ENCODE measurements at places on chromosomes 4 and X.

DNA sequence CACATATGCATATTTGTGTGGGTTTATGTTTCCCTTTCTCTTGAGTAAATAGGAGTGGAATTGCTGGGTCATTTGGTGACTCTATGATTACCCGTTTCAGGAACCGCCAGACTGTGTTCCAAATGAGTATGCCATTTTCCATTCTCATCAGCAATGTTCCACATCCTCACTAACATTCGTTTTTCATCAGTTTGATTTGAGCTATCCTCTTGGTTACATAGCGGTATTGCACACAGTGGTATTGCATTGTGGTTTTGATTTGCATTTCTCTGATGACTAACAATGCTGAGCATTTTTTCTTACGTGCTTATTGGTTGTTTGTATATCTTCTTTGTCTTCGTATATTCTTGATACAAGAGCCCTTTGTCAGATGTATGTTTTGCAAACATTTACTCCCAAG lies 218.0 kb upstream of the AMOT start:
- no peak for DNase-seq

DNA sequence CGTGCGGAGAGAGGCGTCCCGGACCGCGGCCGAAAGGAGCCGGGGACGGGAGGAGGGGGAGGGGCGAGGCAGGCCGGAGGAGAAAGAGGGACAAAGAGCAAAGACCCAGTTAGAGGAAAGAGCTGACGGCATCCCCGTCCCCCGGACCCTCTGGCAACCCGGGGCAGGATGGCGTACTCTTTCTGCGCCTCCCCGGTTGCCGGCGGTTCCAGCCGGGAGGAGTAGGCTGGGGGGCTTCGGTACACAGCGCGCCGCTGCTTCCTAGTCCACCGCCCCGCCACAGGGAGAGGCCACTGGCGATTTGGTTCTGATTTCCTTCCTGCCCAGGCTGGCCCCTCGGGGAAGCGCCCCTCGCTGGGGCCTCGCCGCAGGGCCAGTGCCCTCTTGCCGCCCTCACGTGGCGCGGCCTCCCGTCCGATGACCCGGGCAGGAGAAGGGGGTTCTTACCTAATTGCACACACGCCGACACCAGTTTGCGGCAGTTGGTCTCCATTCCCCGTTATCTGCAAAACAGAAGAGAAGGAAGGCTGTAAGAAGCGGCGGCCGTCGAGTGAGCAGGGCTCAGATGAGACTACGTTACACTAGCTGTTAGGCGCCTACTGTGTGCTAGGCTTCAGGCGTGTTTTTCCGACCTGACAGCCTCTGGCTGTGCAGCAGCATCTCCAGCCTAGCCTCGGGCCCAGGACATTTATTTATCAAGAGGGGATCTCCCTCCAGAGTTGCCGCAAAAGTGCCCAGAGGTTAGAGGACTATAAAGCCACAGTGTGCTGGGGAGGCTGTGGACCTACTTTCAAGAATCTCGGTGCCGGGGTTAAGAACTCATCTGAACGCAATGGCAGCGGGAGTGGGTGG lies 9.9 kb upstream of the PITX2 start:
- DNase-seq, result no peak

- no peak for DNase-seq
Measured at GRCh38 chr4:116387937-116388474, 697.4 kb downstream of the TRAM1L1 start.

GRCh38 chrX:136176399-136176825 lies 29.1 kb downstream of the FHL1 start:
- no peak for DNase-seq

GRCh38 chrX:3990569-3990968 lies 277.1 kb upstream of the PRKX start:
- DNase-seq, result no peak

- DNase-seq, result no peak
Measured at GRCh38 chrX:43643201-43643600, 12.9 kb upstream of the MAOA start.

- DNase-seq, result no peak
Measured at GRCh38 chr4:30717208-30718020, 2.8 kb upstream of the PCDH7 start.

DNA sequence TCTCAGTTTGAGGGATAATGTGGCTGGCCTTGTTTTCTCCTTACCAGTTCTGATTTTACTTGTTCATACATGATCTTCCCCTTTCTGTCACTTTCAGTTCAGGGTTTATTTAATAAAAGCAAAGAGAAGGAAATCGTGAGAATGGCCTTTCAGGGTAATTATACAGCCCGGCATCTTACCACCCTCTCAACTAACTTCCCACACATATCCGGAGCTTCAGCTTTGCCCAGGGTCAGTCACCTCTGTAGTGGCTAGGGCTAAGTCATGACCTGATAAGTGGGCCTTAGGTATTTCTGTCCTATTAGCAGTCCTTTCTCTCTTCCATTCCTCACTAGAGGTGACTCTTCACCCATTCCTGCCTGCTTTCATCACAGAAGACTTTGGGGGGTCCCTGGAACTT lies 15.8 kb downstream of the TRPC5 start:
- DNase-seq, result no peak

DNA sequence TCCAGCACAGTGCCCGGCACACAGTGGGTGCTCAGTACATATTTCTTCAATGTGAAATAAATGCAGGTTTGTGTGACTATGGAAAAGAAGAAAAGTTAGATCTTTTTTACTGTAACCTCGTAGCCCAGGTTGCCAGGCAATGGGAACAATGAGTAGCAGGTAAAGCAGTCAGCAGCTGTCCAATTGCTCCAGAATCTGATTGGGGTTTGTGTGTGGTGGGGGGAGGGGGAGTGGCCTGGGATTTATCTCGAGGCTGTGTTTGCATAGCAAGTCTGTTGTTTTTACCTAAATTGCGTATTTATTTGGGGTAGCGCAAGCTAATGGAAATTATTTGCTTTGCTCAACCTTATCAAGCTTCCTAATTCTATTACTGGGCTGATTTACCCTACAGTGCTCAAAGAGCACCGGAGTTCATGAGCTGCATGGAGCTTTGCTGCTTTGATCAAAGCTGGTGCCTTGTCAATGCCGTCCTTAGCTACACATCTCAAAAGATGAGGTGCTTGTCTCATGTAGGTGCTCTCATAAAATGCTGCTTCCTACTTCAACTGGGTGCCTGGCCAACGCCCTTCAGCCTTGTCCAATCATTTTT lies 145.0 kb upstream of the DGKK start:
- no peak for DNase-seq

GRCh38 chr4:107603430-107603829 lies 116.6 kb downstream of the PAPSS1 start:
- DNase-seq, result no peak

- no peak for DNase-seq
Measured at GRCh38 chr4:10276152-10276551, 159.6 kb upstream of the WDR1 start.
